ENCODE measurements at places on chromosomes 3 and 15.

DNA sequence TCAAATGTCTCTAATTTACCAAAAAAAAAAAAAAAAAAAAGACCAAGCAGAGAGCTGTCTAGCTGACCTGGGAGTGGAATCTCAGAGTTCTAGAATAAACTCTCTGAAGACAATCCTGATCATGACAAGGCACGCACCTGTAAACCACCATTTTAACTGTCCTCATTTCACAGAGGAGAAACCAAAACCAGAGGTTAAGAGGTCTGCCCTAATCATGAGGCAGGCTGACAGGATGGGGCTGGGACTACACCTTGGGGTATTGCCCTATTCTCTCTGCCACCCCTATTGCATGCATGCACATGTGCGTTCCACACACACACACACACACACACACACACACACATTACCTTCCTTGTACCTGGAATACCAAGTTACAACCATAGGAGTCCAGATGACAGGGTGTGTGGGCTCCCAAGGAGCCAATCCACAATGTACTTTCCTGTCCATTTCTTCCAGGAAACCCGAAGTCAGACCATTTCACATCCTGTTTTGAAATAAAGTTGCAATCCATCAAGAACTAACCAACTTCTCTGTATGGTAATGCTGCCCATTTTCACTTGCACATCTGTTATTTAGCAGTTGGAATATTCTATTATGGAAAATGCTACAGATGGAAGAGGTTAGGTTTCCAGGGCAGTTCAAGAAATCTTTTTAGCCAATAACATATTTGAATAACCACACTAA is 34.6 kb downstream of the HSPBAP1 start:
- no peak for DNase-seq

GRCh38 chr3:53166781-53167291 is 5.8 kb downstream of the PRKCD start:
- no peak for DNase-seq

DNA sequence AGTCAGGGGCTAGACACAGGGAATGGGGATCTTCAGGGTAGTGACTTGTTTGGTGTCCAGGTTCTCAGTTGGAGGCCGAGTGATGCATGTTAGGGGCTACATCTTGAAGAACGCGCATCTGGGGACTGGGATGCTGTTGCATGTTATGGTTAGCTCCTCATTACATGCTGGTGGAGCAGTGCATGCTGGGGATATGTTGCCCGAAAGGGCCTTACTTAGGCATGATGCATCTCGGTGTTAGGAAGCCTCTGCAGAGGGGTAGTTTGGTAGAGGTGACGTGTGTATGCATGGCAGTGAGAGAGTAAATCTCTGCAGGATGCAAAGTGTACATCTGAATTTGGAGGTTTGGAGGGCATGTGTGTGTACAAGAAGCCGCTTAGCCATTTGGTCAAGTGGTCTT is 2.4 kb downstream of the EIF4G1 start:
- no peak for DNase-seq

DNA sequence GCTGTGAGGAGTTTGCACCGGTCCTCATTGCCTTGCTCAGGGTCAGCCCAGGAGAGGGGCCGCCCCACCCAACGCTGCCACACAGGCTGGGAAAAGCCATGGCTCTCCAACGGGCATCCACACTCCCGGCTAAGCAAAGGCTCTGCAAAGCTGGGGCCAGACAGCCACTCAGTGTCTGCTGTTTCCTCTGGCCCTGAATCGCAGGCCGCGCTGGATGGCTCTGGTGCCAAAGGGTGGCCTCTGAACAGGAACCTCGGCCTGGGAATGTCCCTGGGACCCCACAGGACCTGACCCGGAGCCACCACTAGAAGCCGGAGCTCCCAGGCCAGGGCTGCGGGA is 42.9 kb downstream of the RPN1 start:
- DNase-seq: no peak

All from naive thymus-derived CD4-positive, alpha-beta T cell (primary cell).